Hindlimb muscle (tissue), 1 donor: ENCODE measurements at places on chromosomes 6 and 20. TPM values are rescaled to one million over a fixed set of nuclear protein-coding genes. Genes with fewer than 3 reads are reported as not detected.

TNNC2 gene
- 9,031 TPM for polyA plus RNA-seq

AKAP12 gene
- 90.6 TPM for polyA plus RNA-seq

HLA-G gene
- polyA plus RNA-seq: 0.39 TPM

BACH2 gene
- polyA plus RNA-seq: 6.0 TPM

SOX18 gene
- 19.6 TPM for polyA plus RNA-seq

ADGB gene
- polyA plus RNA-seq: not detected

GABRR1 gene
- 1.1 TPM for polyA plus RNA-seq

TPD52L1 gene
- polyA plus RNA-seq: 64.3 TPM

FAXC gene
- polyA plus RNA-seq: 0.96 TPM

NCOA5 gene
- polyA plus RNA-seq: 36.6 TPM

RBM24 gene
- polyA plus RNA-seq: 380 TPM

KHDC1L gene
- polyA plus RNA-seq: not detected

SYCP2L gene
- polyA plus RNA-seq: 2.3 TPM

CTCFL gene
- polyA plus RNA-seq: 0.21 TPM

PROKR2 gene
- polyA plus RNA-seq: not detected

TTLL9 gene
- polyA plus RNA-seq: 0.25 TPM

DNMT3B gene
- polyA plus RNA-seq: 5.0 TPM

TRIM38 gene
- polyA plus RNA-seq: 6.4 TPM

EPB41L1 gene
- polyA plus RNA-seq: 20.8 TPM

TOX2 gene
- polyA plus RNA-seq: 4.1 TPM

MLN gene
- not detected for polyA plus RNA-seq

KIF13A gene
- 42.8 TPM for polyA plus RNA-seq

LPIN3 gene
- 4.7 TPM for polyA plus RNA-seq

MEP1A gene
- polyA plus RNA-seq: not detected

THBD gene
- 9.9 TPM for polyA plus RNA-seq

CLVS2 gene
- 0.04 TPM for polyA plus RNA-seq

DOK5 gene
- 27.1 TPM for polyA plus RNA-seq

MEI4 gene
- polyA plus RNA-seq: not detected

LY86 gene
- polyA plus RNA-seq: 3.3 TPM

TUBB1 gene
- 0.67 TPM for polyA plus RNA-seq

TMEM217 gene
- 0.72 TPM for polyA plus RNA-seq

ZC2HC1B gene
- polyA plus RNA-seq: not detected

TENT5A gene
- polyA plus RNA-seq: 5.8 TPM

IL17F gene
- polyA plus RNA-seq: not detected

RGL2 gene
- 63.4 TPM for polyA plus RNA-seq

SLA2 gene
- 0.13 TPM for polyA plus RNA-seq

VWA7 gene
- 2.5 TPM for polyA plus RNA-seq

CDSN gene
- not detected for polyA plus RNA-seq

PACSIN1 gene
- 1.1 TPM for polyA plus RNA-seq

ANKRD66 gene
- 0.61 TPM for polyA plus RNA-seq

NTSR1 gene
- polyA plus RNA-seq: 0.10 TPM

TMEM200A gene
- polyA plus RNA-seq: 10.9 TPM

GPR6 gene
- polyA plus RNA-seq: not detected

ATP9A gene
- polyA plus RNA-seq: 80.0 TPM

MAK gene
- polyA plus RNA-seq: 0.84 TPM

IRAK1BP1 gene
- 3.4 TPM for polyA plus RNA-seq

MACROD2 gene
- polyA plus RNA-seq: 3.9 TPM

ID1 gene
- 22.8 TPM for polyA plus RNA-seq

TAF11 gene
- polyA plus RNA-seq: 46.2 TPM

TMEM14A gene
- polyA plus RNA-seq: 13.4 TPM

GPX5 gene
- polyA plus RNA-seq: not detected

ARFGEF3 gene
- polyA plus RNA-seq: 1.1 TPM
